T-cell (primary cell): ENCODE measurements at places on chromosomes 6 and 20.

DNA sequence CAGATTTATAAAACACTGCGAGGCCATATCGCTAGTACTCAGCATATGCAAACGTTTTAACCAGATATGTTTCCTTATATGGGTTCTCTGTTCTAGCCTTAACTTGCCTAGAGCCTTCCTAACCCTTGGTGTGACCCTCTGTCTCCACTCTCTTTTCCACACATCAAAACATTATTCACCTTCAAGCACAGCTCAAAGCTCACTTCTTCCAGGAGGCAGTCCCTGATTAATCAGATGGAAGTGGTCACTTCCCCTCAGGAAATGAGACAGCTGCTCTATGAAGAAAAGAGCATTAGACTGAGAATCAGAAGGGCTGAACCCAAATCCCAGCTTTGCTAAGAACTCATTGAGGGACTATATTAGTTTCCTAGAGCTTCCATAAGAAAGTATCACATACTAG lies 39.8 kb upstream of the SLC17A4 start:
- DNase-seq: no peak

- no peak for DNase-seq
Observed at GRCh38 chr6:133227344-133227743, 13.8 kb upstream of the EYA4 start.

- DNase-seq: no peak
Observed at GRCh38 chr6:148382861-148383260, 40.2 kb downstream of the SASH1 start.

DNA sequence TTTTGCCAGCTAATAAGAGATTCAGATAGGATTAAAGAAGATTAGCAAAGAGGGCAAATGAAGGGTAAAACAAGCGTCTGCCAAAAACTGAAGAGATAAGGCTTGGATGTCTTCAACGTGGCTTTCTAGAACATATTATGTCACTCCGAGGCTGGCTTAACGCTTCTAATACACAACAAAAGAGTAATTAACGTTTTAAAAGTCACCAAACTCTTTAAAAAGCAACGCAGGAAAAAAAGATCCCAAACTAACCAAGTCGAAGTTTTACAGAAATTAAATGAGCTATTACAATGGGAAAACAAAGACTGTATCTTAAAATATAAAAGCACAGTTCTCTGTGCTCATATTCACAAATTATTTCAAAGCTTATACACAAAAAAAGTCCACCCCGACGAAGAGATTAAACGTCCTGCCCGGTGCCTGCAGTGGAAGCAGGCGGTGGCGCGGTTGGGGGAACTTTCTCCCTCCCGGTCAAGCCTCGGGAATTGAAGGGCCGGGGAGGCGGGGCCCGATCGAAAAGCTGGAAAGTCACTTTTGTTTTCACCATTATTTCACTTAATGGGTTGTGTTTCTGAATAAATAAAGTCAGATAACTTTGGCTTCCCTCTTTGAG lies 1.2 kb downstream of the MAK start:
- DNase-seq: no peak

DNA sequence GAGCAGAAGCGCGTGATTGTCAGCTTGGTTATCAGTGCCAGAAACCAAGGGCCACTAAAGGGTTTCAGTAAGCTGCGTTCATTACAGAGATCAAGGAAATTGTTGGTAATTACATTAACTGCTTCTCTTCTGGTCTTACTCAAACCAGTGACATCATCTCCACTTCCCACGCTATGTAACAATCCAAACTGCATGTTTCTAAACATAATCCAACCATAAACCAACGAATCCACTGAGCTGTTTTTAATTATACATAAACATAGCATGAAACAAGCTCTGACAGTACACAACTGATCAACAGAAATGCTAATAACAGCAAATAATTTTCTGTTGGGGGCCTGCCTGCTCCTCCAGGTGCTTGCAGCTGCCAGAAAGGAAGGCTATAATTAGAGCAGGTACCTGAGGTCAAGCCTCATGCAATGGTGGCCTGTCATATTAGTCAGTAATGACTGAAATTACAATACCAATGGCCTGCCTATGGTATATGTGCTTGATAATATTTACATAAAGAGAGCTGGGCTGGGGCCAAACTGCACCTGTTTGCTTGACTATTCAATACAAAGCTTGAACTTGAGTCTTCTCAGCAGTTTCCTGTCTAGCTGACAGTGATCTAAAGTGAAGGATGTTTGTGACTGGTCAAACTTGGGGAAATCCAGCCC lies 40.1 kb downstream of the ILRUN start:
- DNase-seq: peak; percentile 16

DNA sequence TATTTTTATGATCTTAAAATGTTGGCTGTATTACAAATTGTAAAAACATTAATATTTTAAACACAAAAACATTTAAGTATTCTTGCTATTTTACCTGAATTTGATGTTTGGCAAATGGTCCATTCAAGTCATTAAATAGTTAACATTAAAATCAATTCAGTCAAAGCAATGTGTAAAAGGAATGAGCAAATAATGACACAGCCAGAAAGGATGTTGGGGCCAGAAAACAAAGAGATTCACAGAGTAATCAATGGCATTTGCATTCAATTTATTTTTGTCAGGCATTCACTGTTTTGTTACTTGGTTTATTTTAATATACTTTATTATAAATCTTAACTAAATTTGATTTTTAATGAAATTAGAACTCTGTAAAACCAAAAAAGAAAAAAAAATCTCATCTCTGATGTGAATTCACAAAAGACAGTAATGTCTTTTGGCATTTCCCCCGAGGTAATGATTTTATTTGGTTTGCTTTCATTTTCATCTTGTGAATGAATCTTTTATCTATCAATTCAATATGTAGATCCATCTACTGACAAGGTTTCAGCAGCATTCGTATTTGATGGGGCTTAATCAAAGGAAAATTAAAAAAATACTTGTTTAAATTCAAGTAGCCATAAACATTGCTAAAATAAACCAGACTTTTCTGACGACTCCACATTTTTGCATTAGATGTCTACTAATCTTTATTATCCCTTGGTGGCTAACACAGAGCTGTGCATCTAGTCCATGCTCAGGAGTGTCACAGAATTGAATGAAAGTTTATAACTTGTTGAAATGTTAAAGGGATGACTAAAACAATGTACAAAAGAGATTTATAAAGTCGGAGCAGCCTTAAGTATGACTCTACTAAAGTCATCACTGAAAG lies 866.7 kb upstream of the GJE1 start:
- DNase-seq: no peak

- no peak for DNase-seq
Observed at GRCh38 chr20:15867899-15868298, 705.3 kb downstream of the KIF16B start.

DNA sequence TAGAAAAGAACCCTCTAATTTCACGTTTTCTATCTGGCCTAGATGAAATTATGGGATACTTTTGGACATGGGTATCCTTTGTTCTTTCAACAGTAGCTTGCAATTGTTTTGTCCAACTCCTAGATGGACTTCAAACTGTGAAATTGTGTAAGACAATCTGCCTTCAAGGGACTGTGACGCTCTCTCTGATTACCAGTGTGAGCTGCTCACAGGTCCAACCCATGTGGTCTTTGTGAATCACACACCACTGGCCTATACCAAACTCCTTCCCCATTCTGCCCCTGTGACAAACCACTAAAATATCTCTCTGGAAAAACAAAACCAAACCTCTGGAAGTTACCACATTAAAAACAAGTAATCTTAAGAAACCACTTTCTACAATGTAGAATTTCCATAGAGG lies 59.5 kb downstream of the NINL start:
- DNase-seq: no peak

DNA sequence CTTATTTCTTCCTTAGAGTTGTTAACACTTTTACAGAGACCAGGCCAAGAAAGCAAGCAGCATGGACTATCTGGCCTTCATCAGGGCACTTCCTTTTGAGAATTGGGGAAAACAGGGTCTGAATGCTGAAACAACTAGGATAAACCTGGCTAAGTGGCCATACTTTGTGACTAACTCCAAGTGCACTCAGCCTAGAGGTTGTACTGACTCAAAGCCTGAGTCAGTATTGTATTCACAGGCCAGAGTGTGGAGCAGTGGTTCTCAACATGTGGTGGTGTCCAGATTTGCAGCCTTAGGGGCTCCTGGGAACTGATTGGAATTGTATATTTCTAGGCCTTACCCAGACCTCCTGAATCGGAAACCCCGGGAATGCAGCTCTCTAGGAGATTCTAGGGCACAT lies 20.1 kb downstream of the SEC23B start:
- DNase-seq: no peak

DNA sequence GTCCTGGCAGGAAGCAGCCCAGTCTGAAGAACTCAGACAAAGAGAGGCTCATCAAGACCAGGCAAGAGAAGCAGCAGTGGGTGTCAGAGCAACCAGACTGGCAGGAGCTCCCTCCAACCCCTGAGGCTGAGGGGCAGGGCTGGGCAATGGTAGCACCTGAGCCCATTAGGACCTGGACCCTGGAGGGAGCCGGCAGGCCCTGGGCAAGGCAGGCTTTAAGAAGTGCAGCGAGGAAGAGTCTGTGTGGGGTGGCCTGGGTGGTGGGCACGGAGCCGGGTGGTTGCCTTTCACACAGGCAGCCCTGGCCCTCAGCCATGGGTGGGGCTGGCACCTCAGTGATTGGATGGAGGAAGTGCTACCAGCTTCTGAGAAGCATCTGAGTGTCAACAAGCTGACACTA lies 33.1 kb upstream of the IRF4 start:
- no peak for DNase-seq

GRCh38 chr6:93337772-93338394 lies 81.5 kb downstream of the EPHA7 start:
- no peak for DNase-seq

DNA sequence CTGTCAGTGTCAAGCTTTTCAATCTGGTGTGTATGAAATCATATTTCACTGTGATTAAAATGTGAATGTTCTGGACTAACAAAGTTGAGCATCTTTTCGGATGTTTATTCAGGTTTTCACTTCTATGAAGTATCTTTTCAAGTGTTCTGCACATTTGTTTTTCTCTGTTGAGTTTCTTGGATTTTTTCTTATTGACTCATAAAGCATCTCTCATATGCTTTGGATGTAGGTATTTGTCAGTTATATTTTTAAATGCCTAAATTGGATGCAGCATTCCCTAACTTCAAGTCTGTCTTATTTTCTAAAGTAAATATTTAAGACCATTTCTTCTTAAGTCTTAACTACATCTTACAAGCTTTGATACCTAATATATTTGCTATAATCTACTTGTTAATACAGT lies 398.0 kb downstream of the PLCB1 start:
- DNase-seq: no peak

DNA sequence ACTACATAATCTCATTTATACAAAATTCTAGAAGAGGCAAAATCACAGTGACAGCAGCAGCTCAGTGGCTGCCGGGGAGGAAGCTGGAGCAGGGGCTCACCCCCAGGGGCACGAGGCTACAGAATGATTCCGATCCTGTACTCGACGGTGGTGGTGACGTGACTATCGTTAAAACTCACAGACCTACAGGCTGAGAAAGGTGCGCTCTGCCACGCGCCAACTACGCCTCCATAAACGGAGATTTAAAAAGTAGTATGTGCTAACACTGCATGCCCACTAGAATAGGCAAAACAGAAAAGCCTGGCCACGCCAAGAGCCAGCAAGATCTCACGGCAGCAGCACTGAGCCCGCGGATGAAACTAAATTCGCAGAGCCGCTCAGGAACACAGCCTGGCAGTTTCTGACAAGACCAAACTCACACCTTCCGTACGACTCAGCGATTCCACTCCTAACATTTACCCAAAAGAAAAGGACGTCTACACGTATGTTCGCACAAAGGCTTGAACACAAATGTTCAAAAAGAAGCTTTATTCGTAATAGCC lies 25.2 kb downstream of the TAF4 start:
- DNase-seq: no peak

DNA sequence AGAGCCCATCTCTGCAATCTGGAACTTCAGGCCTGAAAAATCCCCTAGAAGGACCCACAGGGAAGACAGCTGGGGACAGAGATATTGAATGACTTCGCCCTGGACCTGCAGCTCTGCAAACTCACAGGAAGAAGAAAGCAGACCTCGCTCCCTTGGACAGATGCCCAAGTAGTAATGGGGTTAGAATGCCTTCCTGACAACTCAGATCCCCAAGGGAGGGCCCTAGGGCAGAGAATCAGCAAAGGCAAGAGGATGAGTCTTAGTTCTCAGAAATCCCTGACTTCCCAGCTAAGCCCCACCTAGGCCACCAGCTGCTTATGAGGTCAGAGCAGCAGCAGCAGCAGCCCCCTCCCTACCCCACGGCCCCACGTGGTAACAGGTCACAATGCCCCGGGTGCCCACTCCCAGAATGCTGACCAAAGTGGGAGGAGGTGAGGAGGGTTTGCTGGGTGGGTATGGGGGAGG lies at the start of gene C20orf141:
TSS of gene C20orf141 (plus strand) at position 401 of the 465 bp plus-strand sequence. CDS start 198 bp downstream, outside the sequence.
- DNase-seq: no peak

- DNase-seq: no peak
Observed at GRCh38 chr20:63254606-63255384, 532 bp upstream of the NKAIN4 start.

DNA sequence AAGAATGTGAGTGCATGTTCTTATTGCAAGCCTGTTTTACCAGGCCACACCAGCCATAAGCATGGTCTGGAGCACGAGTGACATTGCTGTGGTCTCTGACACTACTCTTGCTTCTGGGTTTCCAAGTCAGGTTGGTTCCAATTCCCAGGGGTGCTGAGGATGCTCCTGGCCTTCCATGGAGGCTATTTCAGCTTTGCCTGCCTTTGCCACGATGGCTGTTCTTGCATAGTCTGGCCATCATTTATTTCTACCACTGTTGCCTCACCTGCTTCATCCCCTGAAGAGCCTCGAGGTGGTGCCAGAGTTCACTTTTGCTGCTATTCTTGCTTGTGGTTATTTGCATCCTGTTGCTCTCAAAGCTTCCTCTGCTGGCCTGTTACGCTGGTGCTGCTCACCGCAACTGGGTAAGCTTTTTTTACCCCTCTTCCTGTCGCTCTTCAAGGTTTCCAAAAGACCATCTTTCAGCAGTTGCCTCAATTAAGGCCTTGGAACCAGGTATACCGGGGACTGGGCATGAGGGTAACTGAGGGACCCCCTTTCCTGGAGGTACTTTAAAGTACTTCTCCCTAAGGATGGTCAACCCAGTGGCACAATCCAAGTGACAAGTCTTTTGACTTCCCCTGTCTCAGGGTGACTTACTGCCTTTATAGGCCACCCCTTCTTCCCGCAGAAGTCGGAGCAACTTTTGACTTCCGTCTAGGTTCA lies 64.5 kb downstream of the AKAP7 start:
- DNase-seq: peak; percentile 81

- DNase-seq: no peak
Observed at GRCh38 chr6:35505999-35506412, 6.7 kb downstream of the TULP1 start.

DNA sequence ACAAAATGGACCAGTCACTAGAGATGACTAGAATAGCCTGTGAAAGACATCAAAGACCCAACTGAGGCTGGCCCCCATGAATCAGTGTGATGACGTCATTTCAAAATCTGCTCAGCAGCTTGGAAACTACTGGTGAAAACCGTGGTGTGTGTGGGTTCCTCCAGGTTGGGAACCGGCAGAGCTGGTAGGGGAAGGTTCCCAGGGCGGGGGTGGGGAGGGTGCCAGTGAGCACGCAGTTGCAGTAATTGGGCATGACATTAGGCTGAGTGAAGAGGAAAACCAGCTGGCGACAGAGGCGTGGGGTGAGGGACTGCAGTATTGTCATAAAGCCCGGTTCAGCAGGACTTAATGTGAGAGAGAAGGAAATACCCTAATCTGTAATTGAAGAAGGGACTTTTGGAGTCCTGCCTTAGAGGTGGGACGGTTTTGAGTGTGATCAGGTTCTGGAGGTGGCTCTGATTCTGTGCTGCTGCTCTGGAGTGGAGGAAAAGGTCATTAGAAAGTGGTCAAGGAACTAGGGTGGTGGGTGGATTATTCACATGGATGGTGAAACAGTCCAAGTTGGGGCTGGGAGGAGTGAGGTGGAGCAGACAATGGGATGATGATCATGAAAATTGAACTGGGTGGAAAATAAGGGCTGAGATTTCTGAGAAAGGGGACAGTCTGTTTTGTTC lies 52.0 kb upstream of the MTHFD1L start:
- no peak for DNase-seq
